Stomach (tissue), 19 donors: ENCODE measurements at places on chromosomes 1 and 21. TPM values are rescaled to one million over a fixed set of nuclear protein-coding genes. Genes with fewer than 3 reads are reported as not detected.
A peak's percentile ranks its signal among the peaks of the same experiment; 100 is the strongest.

GRCh38 chr1:221157026-221157761 lies 278.0 kb downstream of the HLX start:
- no peak overlapping the region for H3K4me3 ChIP-seq
- no peaks in the 10 kb centered on the region for H3K36me3 ChIP-seq

DNA sequence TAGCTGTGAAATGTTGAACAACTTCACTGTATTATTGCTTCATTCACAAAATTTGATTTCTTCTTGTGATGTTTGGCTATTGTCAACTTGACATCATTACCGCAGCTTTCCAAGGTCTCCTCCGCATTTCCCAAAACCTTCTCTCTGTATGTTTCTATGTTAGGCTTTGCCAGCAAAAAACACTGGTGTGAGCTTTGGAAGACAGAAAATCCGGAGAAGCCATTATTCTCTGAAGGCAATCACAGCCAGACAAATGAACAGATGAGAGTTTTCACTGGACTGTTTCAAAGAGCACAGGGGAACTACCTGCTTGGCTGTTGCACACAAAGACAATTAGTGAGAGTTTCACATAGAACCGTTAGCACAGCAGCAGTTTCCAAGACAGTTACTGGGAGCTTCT lies 609.6 kb downstream of the BRINP3 start:
- no peaks in the 10 kb centered on the region for H3K4me1 ChIP-seq
- no peaks in the 10 kb centered on the region for H3K27me3 ChIP-seq
- peak; percentile 19 for DNase-seq
- no peaks in the 10 kb centered on the region for H3K36me3 ChIP-seq
- H3K27ac ChIP-seq, result no peak overlapping the region

- H3K27me3 ChIP-seq, result no peaks in the 10 kb centered on the region
- no peak for DNase-seq
These were observed 15.0 kb downstream of the ZNF496 start for GRCh38 chr1:247316590-247317197.

The PADI4 gene
- total RNA-seq, result not detected

The CRYBG2 gene
- 1.8 TPM for total RNA-seq

GRCh38 chr1:1361233-1361981 lies 3.1 kb upstream of the MXRA8 start:
- no peaks in the 10 kb centered on the region for H3K36me3 ChIP-seq
- H3K27ac ChIP-seq, result peak overlapping the region; percentile 84
- H3K27me3 ChIP-seq, result peaks cover 42% of the 10 kb centered on the region
- DNase-seq, result no peak

DNA sequence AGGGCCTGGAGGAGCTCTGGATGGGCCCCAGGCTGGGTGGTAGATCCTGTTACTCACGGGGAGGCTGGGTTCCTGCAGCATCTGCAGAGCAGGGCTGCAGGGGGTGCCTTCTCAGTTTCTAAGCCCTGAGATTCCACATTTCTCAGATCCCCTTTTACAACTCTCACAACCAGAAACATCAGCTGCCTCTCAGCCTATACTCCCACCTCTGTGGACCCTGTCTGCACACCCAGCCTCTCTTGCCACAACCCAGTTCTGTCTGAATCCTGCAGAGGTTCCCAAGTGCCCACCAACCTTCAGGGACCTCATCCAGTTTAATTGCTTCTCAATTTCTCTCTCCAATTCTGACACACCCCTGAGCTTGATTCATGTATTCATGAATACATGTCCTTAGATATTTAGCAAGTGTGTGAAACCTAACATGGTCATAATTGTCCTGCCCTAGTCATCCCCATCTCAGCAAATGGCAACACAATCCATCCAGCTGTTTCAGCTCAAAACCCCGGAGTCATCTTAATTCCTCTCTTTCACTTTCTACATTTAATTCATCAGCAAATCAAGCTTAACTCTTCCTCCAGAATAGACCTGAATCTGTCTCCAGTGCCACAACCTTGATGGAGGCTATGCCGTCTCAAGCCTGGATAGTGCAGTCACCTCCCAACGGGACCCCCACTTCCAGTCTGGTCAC lies 57.0 kb upstream of the NEK2 start:
- no peak for DNase-seq
- H3K4me3 ChIP-seq, result no peak overlapping the region
- H3K36me3 ChIP-seq, result no peaks in the 10 kb centered on the region
- no peak overlapping the region for H3K27ac ChIP-seq

- no peak overlapping the region for H3K4me3 ChIP-seq
- no peaks in the 10 kb centered on the region for H3K36me3 ChIP-seq
- peak; percentile 52 for DNase-seq
- peaks cover 26% of the 10 kb centered on the region for H3K27me3 ChIP-seq
- peak overlapping the region; percentile 82 for H3K27ac ChIP-seq
These were observed 13.7 kb downstream of the SLC45A3 start for GRCh38 chr1:205666372-205667166.

GRCh38 chr1:58829866-58830265 lies 46.0 kb upstream of the JUN start:
- no peak overlapping the region for H3K27ac ChIP-seq
- H3K4me3 ChIP-seq, result no peak overlapping the region
- no peaks in the 10 kb centered on the region for H3K27me3 ChIP-seq
- no peaks in the 10 kb centered on the region for H3K4me1 ChIP-seq
- DNase-seq, result no peak

The CLCA1 gene
- total RNA-seq, result not detected

- DNase-seq, result peak; percentile 69
- peaks cover 69% of the 10 kb centered on the region for H3K36me3 ChIP-seq
- H3K4me3 ChIP-seq, result no peak overlapping the region
- H3K27me3 ChIP-seq, result no peaks in the 10 kb centered on the region
- H3K4me1 ChIP-seq, result peaks cover 28% of the 10 kb centered on the region
These were observed 83.1 kb downstream of the PATJ start for GRCh38 chr1:61825393-61825792.
